ENCODE measurements at places on chromosomes 6 and 20.

- no peak for DNase-seq
Measured at GRCh38 chr6:47700053-47700452, 1.7 kb downstream of the ADGRF4 start.

DNA sequence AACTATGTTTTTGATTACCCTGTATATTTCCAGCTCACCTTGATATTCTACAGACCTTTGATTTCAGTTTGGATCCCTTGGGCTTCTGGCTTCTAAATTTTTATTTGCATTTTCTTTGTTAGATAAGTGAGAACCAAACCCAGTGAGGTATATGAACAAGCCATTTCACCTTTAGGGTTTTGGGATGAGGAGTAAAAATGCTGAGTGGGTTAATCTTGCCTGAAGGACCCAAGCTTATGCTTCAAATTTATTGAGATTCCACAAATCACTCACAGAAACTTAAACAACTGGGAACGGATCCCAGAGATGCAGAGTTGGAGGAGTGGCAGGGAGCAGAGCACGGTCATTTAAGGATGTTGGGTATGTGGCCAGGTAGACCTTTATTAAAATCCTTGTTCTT is 263.3 kb upstream of the BMP2 start:
- DNase-seq: no peak

DNA sequence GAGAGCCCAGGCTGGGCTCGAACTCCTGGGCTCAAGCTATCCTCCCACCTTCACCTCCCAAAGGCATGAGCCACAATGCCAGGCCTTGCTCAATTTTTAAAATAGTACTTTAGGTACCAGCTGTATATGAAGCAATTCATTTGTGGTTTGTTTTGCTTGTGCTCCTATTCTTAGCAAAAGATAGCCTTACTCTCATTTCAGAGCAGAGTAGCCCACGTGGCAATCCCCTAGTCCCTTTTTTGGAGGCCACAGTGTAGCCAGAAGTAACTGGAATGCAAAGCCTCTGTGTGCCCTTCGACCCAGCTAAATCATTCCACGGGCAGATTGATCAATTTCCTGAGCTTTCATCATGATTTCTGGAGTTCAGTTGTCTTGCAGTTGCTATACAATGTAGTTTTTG is 372.2 kb downstream of the NRN1 start:
- DNase-seq: no peak

GRCh38 chr6:33975661-33976436 is 170.0 kb downstream of the GRM4 start:
- no peak for DNase-seq

DNA sequence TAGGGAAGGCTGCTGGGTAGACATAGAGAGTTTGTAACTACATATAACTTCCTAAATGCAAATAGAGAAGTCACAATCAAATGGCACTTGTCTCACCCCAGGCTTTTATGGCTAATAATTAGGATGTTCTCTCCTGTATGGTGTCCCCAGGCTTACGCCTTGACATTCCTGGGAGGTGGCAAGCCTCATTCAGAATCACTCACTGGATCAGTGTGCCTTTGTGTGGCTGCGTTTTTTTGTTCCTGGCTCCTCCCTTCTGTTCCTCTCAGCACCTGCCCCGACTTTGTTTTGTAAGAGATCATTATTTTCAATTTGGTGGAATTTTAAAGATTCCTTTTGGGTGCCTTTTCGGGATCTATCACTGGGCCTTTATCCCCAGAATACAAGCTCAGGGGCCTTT is 5.7 kb downstream of the LAMP5 start:
- DNase-seq: no peak

DNA sequence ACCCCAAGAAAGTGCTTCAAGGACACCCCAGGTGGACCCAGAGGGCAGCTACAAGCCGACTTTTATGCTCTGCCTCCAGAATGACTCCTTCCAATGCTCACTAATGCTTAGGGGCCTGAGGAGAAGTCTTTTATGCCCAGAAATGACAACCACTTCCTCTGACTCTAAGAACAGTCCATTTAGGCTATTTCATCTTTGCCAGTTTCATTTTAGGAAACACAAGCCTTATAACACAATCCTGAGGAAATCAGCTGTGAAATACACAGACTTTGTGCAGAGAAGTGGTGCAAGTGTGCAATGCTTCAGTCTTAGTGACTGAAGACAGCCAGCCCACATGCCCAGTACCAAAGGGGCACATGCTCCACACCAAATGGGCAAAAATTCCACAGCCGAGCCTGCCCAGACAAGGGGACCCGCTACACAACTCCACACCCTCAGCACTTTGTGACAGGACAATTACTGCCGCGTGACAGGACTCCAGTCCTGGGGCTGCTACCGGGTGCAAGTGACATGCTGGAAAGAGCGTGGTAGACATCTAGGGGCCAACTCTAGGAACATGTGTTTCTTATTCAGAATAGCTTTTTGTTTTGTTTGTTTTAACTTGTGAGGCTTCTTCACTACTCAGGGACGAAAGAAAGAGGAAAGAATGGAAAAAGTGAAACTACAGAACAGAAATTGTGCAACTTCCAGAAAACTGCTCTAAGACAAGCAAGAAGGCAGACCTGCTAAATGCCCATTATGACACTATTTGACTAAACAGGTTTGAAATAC is 28.2 kb upstream of the PLAGL1 start:
- peak; percentile 36 for DNase-seq

DNA sequence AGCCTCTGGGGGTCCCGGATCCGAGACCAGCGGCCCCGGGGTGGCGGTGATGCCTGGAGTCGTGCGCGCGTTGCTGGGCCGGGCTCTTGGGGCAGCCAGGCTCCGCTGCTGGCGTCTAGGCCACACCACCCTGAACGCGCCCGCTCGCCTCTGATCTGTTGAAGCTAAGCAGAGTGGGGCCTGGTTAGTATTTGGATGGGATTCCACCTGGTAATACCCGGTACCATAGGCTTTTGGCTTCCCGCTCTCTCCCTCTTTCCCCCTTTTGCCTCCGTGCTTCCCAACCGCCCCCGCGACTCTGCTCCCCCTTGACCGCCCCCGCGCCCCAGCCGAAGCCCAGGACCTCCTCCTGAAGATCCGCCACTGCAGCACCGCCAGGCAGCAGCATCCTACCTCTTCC is 1383.5 kb upstream of the DEFB115 start:
- DNase-seq: no peak

DNA sequence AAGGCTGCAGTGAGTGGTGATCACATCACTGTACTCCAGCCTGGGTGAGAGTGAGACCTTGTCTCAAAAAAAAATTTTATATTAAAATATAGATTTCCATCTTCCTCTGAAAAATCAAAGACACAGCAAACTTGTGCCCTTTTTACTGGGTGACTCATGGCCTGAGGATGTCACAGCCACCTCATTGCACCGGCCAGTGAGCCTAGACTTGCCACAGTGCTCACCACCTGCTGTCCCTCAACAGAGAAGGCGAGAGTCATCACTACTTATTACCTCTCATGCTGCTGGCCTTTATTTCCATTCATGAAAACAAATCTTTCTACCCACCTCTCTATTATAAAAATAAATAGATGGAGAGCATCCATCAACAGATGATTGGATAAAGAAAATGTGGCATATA is 295.8 kb downstream of the PREX1 start:
- no peak for DNase-seq

DNA sequence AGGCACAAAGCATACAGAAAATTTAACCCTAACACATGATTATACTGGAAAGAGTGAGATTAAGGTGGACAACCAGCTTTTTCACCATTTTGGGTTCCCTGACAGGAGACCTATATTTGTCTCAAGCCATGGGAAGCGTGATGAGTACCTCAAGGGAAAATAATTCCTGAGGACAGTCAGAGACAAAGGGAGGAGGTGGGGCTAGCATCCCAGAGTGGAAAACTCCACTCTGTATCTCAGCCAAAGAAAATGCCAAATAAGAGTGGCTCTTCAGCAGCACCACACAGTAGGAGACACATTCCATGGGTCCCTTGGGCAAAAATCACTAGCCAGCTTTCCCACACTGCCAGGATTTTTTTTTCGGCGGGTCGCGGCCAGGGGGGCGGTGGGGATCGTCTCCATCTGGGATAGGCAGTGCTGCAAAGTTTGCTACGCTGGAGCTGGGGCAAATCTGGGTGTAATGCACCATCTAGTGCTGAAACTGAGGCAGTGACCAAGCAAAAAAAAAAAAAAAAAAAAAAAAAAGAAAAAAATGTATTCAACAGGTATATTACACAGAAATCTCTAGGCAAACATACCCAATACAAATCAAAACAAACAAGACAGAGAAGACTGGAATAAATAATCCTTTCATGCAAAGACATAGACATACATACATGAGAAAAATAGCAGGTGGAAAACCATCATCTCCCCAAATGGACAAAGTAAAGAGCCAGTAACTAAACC is 77.3 kb upstream of the SLC35F1 start:
- no peak for DNase-seq

- DNase-seq: no peak
Measured at GRCh38 chr6:108465098-108465495, 95.6 kb upstream of the FOXO3 start.

GRCh38 chr6:108874470-108875160 is 26.4 kb downstream of the ARMC2 start:
- DNase-seq: no peak

DNA sequence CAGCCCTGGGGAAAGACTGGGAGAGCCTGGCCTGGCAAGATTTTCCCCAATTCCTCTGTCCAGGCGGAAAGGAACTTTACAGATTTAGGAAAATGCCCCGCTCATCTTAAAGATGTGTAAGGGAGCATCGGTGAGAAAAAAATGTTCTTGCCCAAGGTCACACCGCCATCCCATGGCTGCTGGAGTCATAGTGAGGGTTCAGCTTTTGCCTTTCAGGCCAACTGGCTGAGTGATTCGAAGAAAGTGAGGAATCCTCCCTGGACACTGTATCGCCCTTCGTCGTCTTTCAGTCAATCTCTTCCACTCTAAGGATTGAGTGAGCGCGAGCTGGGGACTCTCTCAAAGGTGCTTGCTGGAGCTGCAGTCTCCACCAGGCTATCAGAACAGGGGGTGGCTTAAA is 1.4 kb downstream of the WFDC2 start:
- DNase-seq: no peak

DNA sequence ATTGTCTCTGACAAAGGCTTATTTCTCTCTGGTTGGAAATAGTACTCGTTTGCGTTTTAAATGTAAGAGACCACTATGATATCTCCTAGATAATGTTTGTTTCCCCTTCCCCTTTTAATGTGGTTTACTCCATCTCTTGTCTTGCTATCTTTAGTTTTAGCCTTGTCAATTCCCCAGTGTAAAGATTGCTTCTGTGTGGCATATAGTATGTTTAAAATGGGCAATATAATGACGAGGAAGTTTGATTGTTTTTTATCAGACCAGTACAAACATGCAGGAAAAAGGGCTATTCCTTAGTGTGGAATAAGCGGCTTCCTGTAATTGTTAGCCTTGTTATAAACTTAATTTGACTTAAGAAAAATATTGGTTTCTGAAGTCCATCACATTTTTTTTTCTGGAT is 3.1 kb downstream of the QKI start:
- DNase-seq: no peak

DNA sequence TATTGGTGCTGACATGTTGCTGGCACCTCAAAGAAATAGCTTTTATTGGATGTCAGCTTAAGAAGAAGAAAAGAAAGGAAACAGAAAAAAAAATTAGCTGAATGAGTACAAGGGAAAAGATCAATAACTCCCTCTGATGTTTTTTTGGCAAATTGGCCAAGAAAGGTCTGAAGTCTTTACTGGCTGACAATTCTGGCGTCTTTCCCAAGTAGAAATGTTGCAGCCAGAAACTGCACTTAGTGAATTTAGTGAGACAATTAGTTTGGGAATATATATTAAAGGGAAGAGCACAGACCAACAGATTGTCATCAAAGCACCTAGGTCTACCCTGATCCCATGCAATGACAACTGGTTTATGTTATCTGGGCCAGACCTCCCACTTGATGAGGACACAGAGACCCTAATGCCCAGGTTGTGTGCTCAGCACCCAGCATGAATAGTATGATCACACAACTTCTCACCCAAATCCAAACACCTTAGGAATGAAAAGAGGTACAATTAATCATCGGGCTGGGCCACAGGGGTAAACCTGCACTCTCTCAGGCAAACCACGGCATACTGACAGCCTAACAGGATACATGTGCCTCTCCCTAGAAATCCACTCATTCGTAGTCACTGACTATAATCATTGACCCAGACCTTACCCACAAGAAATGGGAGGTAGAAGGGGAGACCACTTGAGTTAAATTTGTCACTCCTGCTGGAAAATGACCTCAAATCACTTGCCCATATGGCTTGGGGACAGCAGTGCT is 612.3 kb upstream of the ARID1B start:
- DNase-seq: no peak

GRCh38 chr6:22658183-22658582 is 88.8 kb downstream of the HDGFL1 start:
- DNase-seq: no peak

- no peak for DNase-seq
Measured at GRCh38 chr6:14068133-14068532, 49.4 kb upstream of the CD83 start.

GRCh38 chr6:21905531-21905930 is 312.0 kb downstream of the SOX4 start:
- DNase-seq: no peak

DNA sequence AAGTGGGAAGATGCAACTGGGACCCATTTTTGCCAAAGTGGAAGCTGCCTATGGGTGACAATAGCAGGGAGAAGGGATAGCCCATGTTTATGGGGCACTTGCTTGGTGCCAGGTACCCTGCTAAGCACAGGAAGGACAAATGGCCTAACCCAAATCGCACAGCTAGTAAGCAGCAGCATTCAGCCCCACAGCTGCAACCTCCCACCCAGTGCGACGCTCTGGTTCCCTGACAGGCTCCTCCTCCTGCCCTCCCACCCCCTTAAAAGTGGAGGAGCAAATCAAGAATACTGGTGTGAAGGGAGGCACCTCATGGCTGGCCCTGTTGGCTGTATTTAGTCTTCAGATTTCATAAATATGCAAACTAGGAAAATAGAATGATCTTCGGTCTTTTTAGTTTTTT is 76.2 kb downstream of the RIN2 start:
- no peak for DNase-seq

GRCh38 chr20:43513931-43514647 is 6.6 kb downstream of the L3MBTL1 start:
- DNase-seq: peak; percentile 86

- no peak for DNase-seq
Measured at GRCh38 chr6:50822078-50822476, 3.4 kb downstream of the TFAP2B start.

DNA sequence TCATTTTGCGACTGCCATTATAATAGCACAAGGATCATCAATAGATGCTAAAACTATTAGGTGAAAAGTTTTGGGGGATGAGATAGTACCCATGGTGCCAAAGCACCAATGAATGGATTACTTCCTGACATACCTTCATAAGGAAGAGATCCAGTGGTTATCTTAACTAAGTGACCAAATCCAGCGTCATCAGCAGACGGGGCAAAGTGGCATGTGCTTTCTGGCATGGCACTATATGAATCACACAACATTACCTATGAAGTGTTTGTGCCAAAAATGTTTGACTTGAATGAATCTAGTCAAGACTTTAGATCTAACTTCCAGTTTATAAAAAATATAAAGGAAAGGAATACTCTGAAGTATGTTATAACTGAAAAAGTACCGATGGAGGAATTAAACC is 10.8 kb downstream of the TRIM26 start:
- no peak for DNase-seq
